Subcutaneous preadipocyte (primary cell): ENCODE measurements at places on chromosomes 13 and 19. TPM values are rescaled to one million over a fixed set of nuclear protein-coding genes. Genes with fewer than 3 reads are reported as not detected.

Gene DNAJC15
- total RNA-seq = 8.8 and 13.7 TPM in 2 replicates

Gene CDC42EP5
- total RNA-seq = 7.6 and 18.4 TPM in 2 replicates

Gene IL17D
- total RNA-seq = 0.98 and 1.5 TPM in 2 replicates

Gene MTUS2
- under 0.01 TPM in 2 replicates for total RNA-seq
